GM06990 (cell line): ENCODE measurements at places on chromosomes 5 and 9.

DNA sequence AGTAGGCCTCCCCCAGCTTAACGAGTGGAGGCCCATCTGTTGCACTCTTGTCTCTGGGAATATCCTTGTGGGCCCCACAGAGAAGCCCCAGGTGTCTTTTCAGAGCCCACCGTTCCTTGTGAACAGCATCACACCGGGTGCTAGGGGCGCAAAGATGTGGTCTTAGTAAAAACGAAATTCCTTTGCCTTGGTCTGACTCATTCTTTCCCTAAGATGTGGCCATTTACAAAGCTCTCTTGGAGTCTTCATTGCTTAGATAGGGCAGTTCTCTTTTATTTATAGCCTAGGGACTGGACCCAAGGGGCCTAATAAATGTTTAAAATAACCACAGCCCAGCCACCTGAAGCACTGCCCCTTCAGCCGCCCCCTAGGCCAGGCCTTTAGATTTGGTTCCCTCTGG lies 52.8 kb upstream of the RPL26L1 start:
- peak; percentile 66 for DNase-seq

DNA sequence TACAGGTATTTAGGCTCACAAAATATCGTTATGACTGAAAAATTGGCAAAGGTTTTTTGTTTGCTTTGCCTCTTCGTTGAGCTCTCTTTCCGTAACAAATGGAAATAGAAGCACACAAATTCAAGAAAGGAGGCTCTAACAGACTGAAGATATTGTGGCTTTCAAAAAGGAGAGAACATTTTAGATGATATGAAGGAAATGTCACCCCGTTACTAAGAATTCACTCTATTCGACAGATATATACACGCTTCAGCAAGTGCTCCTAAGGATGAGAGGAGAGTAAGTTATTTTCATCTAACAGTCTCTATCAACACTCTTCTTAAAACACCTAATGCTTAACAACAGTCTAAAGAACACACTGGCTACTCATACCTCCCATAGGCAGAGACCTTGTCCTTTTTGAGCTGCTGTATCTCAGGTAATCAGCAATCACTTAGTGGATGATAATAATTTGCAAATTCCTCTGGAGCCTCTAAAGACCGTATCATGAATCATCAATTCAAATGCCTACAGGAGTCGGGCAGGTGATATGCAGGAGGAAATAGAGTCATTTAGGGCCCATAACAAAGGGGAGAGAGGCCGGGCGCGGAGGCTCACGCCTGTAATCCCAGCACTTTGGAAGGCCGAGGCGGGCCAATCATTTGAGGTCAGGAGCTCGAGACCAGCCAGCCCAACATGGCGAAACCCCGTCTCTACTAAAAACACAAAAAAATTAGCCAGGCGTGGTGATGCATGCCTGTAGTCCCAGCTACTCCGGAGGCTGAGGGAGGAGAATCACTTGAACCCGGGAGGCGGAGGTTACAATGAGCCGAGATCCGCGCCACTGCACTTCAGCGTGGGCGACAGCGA lies 1.4 kb upstream of the HSDL2 start:
- peak; percentile 17 for DNase-seq

- DNase-seq = no peak
Measured at GRCh38 chr5:78496373-78496772, 136.0 kb downstream of the SCAMP1 start.

GRCh38 chr5:1778138-1779020 lies 21.3 kb downstream of the MRPL36 start:
- no peak for DNase-seq

GRCh38 chr9:99966716-99967115 lies 60.3 kb downstream of the STX17 start:
- no peak for DNase-seq

DNA sequence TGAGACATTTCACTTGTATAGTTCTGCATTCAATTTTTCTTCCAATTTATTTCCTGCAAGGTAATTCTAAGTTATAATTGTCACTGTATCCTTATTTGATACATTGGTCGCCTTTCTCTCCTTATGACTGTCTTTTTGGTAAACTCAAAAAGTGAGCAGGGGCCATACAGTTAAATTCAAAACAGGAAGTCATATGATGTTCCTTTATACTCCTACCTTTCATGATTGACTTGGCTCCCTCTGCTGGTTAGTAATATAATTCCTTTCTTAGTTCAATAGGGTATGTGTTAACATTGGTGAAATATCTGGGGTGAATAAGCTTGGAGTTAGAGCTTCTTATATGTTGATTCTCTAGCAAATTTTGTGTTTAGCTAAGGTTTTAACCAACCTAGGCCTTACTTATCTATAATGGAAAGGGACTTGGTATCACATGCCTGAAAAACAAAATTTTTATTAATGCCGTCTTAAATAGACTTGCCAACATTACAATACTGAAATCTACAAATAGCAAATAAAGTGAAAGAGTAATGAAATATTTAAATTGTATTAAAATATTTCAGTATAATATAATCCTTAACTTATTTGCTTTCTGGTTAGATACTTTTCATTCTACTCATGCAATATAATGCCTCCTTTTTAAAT lies 6.0 kb upstream of the NIPBL start:
- peak; percentile 53 for DNase-seq

- no peak for DNase-seq
Measured at GRCh38 chr5:127660047-127660733, 11.3 kb downstream of the CTXN3 start.

- no peak for DNase-seq
Measured at GRCh38 chr5:54460181-54460919, 4.9 kb downstream of the HSPB3 start.

DNA sequence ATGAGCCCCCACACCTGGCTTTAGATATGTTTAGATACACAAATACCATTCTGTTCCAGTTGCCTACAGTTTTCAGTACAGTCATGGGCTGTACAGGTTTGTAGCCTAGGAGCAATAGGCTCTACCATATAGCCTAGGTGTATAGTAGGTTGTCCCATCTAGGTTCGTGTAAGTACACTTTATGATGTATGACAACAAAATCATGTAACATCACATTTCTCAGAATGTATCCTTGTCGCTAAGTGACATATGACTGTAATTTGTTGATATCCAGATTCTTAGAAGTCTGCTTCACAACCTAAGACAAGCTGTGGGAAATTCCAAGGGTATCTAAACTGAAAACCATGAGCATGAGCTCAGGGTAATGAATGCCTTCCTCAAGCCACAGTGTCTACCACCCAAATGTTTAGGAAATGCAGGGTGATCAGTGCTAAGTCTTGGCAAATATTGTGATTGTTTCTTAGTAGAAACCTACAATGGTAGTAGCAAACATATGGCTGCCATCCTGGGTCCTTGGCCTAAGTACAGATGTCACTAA lies 8.4 kb downstream of the ECM2 start:
- no peak for DNase-seq

GRCh38 chr5:134177369-134178095 lies 782 bp upstream of the SKP1 start:
- peak; percentile 18 for DNase-seq

- no peak for DNase-seq
Measured at GRCh38 chr9:89756891-89757537, 152.2 kb downstream of the GADD45G start.

DNA sequence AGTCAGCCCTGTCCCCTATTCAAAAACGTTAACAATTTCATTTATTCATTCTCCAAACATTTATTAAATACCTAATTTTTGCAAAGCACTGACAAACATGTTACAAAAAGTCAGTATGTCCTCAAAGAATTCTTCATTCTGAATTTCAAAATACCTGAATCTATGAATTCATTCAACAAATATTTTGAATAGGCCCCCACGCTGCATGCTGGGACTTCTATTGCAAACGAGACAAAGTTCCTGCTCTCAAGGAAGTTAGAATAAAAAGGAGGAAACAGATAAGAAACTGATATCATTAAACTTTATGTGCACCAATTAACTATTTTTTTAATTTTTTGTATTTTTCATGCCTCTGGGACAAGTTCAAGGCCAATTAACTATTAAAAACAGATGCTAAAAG lies 26.6 kb downstream of the TRPM6 start:
- no peak for DNase-seq

DNA sequence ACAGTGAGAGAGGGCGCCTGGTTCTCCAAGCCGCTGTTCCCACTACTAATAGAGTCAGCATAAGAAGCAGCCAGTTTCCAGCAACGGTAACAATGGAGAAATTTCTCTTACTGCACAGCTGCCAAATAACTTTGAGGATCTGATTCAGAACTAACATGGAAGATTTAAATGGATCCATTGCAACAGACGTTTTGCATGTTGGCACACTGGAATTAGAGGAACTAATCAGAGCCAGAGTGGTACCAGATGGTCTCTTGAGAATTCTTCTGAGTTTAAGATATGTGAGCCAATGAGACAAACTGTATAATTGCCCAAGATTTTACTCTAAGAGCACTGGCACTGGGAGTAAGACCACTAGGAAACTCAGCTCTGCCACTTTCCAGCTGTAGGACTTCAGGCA lies 186.5 kb downstream of the EFNA5 start:
- no peak for DNase-seq

- no peak for DNase-seq
Measured at GRCh38 chr9:35729700-35730485, 2.1 kb downstream of the TLN1 start.

DNA sequence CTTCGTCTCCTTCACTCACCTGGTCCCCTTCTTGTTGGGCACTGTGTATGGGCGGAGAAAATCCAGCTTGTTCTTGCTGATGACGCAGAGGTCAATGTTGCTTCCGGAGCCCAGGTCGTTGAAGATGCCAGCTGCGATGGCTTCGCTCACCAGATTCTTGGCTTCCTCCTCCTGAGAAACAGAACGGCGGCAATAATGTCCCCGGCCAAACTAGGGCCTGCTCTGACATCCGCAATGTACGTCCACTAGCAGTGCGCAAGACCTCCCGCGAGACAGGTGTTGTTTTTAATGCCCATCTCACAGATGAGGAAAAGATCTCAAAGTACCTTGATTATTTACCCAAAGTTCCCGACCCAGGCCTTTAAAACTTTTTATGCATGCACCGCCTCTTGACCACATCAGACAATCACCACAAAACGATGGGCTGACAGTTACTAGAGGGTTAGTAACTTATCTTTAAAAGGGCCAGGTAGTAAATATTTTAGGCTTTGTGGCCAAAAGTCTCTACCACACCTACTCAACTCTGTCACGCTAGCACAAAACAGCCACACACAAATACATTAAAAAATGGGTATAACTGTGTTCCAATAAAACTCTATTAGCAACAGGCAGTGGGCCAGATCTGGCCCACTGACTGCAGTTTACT lies 58.4 kb downstream of the PSMB7 start:
- DNase-seq = peak; percentile 25

GRCh38 chr9:101618698-101619097 lies 23.9 kb upstream of the PPP3R2 start:
- DNase-seq = no peak

GRCh38 chr9:131312246-131312645 lies 22.7 kb downstream of the PLPP7 start:
- DNase-seq = no peak

GRCh38 chr5:73668486-73669111 lies 42.6 kb downstream of the ARHGEF28 start:
- no peak for DNase-seq

DNA sequence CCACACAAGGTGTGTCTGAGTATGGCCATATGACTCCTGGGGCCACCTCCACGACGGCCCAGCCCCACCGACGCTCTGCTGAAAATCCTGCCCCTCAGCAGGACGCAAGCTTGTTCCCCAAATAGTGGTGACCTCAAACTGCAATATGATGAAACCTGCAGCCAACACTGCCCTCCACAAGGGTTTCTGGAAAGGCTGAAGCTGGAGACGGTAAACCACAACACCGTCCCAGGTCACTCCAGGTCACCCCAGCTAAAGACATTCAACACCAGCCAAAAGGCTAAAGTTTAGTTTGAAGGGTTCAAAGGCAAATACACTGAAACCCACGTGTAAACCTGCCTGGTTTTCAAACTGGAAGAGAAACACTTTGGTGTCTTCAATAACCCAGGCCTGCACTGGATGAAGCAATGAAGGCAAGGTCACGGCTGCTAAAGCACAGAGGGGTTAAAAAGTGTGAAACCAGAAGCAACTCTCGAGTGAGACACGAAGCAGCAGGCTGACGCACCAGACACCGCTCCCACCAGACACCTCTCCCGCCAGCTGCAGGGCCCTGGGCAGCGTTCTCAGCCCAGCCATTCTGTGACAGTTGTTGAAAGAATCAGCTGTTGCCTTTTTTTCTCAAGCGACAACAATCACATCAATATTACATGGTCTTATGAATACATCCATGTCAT lies 1.8 kb upstream of the LHX3 start:
- DNase-seq = no peak

GRCh38 chr5:17123010-17123409 lies 94.4 kb upstream of the BASP1 start:
- no peak for DNase-seq

DNA sequence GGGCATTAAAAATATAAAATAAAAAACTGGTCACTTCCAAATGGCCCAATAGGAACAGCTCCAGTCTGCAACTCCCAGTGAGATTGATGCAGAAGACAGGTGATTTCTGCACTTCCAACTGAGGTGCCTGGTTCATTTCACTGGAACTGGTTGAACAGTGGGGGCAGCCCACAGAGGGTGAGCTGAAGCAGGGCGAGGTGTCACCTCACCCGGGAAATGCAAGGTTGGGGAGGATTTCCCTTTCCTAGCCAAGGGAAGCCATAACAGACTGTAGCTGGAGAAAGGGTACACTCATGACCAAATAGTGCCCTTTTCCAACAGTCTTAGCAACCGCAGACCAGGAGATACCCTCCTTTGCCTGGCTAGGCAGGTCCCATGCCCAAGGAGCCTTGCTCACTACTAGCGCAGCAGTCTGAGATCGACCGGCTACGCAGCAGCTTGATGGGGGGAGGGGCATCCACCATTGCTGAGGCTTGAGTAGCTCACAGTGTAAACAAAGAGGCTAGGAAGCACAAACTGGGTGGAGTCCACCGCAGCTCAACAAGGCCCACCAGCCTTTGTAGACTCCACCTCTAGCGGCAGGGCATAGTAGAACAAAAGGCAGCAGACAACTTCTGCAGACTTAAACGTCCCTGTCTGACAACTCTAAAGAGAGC lies 12.7 kb downstream of the RLN1 start:
- DNase-seq = no peak

GRCh38 chr5:4374866-4375265 lies 765.3 kb upstream of the ADAMTS16 start:
- no peak for DNase-seq

- DNase-seq = no peak
Measured at GRCh38 chr5:67879620-67880510, 335.7 kb upstream of the PIK3R1 start.

- no peak for DNase-seq
Measured at GRCh38 chr9:89544279-89544661, 46.4 kb upstream of the SEMA4D start.

- DNase-seq = no peak
Measured at GRCh38 chr9:532707-533106, 308.8 kb upstream of the DMRT1 start.

DNA sequence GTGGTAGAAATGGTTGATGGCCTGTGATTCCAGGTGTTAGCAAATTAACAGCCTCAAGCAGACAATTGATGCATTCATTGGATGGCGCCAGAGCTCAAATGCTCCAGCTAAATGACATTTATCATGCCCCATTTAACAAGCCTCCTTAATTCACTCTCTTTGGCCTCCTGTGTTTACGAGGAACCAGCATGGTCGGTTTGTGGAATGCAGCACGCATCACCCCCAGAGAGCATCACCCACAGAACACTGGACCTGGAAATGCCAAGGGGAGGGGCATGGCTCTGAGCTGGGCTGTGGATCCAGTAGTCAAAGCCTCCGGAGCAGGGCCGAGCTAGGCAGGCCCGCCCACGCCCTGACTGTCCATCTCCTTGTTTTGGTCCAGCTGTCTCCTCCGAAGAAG lies 434.0 kb downstream of the GADD45G start:
- DNase-seq = no peak
